Activated T-cell treated with anti-CD3 and anti-CD28 coated beads, Interleukin-2, amount 50 U/mL, for 48 hours (primary cell): ENCODE measurements at places on chromosomes 4 and X.

DNA sequence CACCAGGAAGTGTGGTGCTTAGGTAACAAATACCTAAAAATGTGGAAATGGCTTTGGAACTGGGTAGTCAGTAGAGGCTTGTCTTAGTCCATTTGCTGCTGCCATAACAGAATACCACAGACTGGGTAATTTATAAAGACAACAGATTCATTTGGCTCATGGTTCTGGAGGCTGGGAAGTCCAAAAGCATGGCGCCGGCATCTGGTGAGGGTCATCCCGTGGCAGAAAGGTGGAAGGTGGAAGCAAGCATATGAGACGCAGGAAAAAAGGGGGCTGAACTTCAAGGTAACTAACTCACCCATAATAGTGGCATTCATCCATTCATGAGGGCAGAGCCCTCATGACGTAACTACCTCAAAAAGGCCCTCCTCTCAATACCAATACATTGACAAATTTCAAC lies 6.6 kb downstream of the FAM3A start:
- DNase-seq = no peak

DNA sequence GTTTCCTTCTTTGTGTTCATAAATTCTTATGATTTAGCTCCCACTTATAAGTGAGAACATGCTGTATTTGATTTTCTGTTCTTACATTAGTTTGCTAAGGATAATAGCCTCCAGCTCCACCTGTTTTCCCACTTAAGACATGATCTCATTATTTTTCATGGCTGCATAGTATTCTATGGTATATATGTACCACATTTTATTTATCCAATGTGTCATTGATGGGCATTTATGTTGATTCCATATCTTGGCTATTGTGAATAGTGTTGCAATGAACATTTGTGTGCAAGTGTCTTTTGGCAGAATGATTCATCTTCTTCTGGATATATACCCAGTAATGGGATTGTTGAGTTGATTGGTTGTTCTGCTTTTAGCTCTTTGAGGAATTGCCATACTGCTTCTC lies 1234.8 kb downstream of the ADGRL3 start:
- no peak for DNase-seq

DNA sequence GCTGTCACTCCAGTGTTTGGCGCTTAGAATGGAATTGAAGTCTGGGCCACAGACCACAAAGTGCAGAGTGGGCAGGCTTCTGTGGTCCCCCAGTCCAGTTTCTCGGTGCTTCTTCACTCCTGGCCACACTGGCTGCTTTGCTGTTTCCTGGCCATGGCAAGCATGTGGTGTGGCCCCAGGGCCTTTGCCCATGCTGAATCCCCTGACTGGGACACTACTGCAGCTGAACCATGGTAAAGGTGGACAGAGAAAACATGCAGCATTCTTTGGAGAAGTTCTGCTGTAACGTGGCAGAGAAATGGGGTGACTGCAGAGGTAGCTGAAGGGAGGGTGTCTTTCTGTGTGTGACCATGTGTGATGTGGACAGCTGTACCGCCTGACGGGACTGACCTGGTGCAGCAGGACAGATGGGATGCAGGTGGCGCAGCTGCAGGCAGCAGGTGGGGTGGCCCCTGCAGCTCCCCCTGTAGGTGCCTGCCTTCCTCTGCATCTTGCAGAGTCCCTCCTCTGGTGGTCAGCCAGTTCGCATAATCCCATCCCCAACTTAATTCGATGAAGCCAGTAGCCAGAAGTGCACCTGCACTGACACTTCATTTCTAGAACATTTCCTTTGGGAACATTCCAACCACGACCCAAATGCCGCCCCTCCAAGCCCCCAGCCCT lies 13.2 kb upstream of the S100P start:
- no peak for DNase-seq

- no peak for DNase-seq
Observed at GRCh38 chr4:139142087-139142486, 34.9 kb downstream of the ELF2 start.

- no peak for DNase-seq
Observed at GRCh38 chrX:115939070-115939469, 231.5 kb upstream of the AGTR2 start.

DNA sequence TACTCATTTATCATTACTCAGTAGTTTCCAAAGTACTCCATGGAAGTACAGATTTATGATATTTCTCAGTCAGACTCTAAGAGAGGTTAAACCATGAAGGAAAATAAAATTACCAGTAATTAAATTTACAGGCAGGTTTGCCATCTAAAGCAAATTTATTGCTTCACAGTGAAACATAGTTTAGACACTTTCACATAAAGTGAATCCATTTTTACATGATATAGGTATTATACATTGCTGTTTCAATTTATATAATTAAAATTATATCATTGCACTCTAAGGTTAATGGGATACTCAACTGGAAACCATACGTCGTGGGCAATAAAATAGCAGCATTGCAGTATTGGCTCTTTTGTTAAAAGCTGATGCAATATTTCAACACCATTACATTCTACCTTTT lies 202.8 kb downstream of the SLIT2 start:
- no peak for DNase-seq

DNA sequence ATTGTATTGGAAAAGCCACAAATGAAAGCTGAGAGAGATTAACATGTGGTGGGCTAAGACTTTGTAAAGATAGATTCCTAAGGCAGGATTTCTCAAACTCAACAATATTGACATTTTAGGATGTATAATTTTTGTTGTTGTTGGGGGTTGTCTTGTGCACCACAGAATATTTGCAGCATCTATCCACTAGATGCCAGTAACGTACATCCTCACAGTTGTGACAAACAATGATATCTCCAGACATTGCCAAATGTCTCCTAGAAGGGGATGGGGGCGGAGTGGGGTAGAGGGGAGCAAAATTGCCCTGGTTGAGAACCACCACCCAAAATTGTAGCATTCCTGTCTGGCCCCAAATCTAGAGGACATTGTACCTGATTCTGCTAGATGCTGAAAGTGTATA lies 14.7 kb upstream of the CBR4 start:
- no peak for DNase-seq

GRCh38 chrX:151169783-151170182 lies 6.6 kb upstream of the GPR50 start:
- no peak for DNase-seq

GRCh38 chrX:147680251-147680650 lies 231.5 kb upstream of the FMR1 start:
- no peak for DNase-seq

DNA sequence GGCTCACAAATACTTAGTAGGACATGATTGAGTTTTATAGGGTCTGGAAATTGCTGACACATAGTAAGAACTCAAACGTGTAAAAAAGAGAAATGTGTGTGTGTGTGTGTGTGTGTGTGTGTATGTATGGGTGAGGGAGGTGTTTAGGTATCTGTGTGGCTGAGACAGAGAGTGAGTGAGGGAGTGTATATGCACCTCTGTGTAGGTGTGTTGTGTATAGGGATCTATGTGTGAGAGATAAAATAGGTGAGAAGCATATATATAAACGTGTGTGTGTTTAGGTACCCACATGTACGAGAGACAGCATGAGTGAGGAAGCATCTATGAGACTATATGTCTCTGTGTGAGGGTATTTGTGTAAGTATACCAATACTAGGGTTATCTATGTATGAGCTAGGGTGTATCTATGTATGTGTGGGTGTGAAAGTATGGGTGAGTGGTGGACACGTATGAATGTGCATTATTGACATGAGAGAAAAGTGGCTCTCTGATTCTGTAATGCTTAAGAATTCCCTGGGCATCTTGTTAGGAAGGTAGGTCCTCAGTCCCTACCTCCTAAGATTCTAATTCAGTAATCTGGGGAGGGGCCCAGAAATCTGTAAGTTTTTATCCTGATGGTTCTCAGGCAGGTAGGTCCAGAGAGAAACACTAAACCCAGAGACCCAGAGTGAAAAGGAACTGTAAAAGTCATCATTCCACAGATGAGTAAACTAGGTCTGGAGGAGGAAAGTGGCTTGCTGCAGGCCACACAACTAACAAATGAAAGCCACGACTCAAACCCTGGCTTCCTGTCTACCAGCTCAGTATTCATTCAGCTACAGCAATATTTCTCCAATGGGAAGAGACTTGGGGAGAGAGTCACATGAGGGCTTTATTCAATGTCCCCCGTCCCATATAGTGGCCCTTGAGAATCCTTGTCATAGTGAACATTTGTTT lies 237.0 kb downstream of the IDS start:
- DNase-seq = peak; percentile 38

GRCh38 chr4:80201252-80202151 lies 4.2 kb downstream of the PRDM8 start:
- DNase-seq = no peak

- DNase-seq = no peak
Observed at GRCh38 chrX:39796856-39797255, 300.9 kb downstream of the BCOR start.

DNA sequence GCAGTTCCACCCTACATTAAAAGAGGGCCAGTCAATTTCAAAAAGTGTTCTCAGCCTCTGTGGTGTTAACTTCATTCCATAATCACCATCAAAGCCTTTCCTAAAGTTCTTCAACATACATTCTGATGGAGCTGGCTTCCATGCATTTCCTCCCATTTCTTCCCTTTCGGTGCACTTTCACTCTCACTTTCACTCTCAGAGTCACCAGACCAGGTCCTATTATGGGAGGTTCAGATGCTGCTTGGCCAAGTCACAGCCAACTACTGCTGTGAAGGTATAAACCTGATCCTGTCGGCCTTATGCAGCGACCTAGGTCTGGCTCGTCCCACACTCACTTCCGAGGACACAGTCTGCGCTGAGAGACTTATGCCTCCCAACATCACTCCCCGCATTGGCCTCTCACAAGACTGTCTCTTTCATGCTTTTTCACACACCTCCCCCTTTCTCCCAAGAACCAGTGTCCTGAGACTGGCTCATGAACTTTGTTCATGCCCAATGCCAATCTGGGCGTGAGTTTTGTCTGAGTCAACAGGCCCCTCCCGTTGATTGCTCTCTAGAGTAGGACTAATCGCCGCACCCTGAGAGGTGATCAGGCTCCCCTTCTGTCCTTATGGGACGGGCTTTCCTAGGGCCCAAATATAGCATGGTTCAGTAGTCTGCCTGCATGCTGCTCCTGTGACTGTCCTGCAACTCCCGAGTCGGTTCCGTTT lies 60.8 kb upstream of the XAGE1B start:
- DNase-seq = no peak

DNA sequence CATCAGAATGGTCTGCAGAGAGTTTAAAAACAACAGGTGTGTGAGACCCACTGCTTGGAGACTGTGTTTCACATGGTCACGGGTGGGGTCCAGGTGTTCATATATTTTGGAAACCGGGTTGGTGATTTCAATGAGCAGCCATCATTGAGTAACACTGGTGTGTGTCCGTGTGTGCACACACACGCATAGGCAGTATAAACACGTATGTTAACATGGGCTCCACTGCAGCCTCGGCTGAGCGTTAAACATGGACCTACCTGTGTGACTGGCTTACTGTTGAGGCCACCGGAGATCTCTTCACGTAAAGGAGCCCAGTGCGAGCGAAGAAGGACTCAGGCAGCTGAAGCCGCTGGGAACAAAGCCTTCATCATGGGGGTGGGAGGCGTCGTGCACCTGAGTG lies 56.9 kb upstream of the TLR3 start:
- DNase-seq = no peak

DNA sequence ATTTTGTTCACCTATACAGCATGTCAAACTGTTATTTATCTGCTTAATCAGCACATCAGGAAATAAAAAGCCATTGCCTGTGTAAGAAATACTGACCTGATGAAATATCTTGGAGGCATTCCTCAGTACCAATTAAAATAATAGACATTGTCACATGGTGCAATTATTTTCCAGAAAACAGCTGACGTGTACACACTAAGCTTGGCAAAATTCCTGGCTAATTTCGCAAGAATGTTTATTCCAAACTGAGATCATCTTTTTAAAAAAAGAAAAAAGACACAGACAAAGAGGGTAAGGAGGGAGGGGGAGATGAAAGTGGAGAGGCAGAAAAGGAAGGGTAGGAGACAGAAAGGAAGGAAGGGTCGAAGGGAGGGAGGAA lies 61.9 kb upstream of the NFKB1 start:
- no peak for DNase-seq

DNA sequence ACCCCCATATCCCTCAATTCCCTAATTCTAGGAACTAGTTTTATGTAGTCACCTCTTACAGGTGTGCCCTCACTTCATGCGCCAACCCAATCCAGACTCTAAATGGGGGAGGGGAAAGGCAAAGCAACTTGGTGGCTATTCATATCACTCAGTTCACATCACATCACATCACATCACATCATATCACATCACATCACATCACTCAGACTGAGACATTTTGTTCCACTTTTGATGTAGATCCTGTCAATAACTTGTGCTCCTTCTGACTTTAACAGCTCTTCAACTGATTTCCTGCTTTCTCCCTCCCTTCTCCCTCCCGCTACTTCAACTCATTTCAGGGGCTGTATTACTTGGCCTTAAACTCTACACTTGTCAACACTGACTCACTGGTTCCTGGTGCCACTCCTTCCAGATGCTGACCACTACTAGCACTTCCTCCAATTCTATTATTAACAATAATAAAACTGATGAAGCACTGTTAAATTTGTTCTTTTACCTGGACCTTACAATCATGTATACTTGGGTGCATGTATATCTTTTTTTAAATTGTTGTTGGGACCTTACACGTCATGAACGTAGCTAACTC lies 29.1 kb upstream of the PLS3 start:
- DNase-seq = no peak

DNA sequence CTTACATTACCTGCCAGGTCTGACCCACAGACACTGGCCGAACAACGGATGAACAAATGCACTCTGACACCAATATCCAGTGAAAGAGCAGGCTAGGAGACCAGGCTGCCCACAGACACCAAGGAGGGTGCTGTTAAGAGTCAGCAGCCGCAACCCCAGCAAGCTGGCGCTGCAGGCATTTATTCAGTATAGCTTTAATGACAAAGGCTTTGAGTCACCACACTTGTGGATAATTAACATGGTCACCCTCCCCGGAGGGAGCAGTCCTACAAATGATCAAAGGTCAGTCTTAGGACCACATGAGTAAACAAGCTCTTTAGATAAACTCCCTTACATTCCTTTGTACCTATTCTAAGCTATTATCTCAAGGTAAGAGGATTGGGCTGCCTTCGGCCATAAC lies 368.5 kb upstream of the GRID2 start:
- no peak for DNase-seq

- DNase-seq = no peak
Observed at GRCh38 chr4:149765630-149766029, 50.0 kb downstream of the IQCM start.

DNA sequence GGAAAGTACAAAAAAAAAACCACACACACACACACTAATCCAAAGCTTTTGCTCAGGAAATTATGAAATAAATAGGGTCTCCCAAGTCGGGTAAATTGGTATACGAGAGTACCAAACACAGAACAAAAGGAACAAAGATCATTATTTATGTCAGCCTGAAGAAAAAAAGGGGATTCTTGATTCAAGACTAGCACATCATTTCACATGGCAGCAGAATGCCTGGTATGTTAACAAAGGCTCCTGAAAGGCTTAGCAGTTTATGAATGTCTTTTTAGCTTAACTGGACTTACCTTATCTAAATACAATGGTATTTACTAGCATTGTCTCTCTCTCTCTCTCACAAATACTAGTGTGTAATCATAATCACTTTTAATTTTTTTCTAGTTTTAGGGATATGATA lies 11.3 kb downstream of the RAP2C start:
- DNase-seq = no peak

GRCh38 chrX:13250826-13251580 lies 68.8 kb downstream of the ATXN3L start:
- DNase-seq = no peak

GRCh38 chr4:169622566-169622965 lies 2.2 kb downstream of the CLCN3 start:
- no peak for DNase-seq

GRCh38 chr4:113636877-113637276 lies 124.7 kb downstream of the CAMK2D start:
- DNase-seq = no peak
